AG04449 (cell line): ENCODE measurements at places on chromosomes 13 and 19.

DNA sequence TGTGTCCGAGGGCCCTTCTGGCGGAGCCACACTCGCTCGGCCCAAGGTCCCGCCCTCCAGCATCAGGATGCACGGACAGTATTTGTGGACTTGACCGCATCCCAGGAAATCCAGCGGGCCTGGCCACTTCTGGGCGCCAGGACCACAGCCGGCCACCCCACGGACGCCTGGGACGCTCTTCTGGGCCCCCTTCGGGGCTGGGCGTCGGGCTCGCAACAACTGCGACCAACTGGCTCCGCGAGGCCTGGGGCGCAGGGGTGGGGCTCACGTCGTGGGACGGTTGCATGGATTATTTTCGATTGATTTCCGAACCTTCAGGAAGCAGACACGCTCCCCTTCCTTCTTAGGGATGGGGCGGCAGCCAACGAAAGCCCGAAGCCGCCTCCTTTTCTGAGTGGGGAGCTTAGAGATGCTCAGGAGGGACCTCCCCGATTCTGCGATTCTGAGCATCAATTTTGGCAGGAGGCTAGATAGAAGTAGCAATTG is 521 bp upstream of the NUP58 start:
- DNase-seq = no peak

DNA sequence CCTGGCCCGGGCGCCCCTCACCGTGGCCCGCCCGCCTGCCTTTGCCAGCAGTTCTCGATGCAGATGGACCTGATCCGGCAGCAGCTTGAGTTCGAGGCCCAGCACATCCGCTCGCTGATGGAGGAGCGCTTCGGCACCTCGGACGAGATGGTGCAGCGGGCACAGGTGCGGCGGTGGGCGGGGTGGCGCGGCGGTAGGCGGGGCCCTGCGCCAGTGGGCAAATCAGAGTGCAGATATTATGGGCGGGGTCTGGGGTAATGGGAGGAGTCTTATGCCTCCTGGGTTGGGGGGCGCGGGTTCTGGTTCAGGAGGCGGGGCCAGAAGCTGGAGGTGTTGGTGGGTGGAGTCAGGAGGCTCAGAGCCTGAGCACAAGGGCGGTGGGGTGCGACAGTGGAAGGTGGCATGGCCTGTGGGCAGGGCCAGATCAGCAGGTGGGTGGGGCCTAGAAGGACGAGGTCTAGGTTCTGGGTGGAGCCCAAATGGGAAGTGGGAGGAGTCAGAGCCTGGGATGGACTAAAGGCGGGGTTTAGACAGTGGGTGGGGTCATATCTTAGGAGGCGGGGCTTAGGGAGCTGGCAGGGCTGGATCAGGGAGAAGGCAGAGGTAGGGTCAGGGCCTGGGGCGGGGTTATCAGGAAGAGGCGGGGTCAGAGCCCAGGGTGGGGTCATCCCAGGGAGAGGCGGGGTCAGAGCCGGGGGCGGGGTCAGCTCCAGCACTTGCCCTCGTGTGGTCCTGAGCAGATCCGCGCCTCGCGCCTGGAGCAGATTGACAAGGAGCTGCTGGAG is 5.6 kb downstream of the APC2 start:
- no peak for DNase-seq

GRCh38 chr13:41552031-41552430 is 94.7 kb downstream of the RGCC start:
- no peak for DNase-seq

DNA sequence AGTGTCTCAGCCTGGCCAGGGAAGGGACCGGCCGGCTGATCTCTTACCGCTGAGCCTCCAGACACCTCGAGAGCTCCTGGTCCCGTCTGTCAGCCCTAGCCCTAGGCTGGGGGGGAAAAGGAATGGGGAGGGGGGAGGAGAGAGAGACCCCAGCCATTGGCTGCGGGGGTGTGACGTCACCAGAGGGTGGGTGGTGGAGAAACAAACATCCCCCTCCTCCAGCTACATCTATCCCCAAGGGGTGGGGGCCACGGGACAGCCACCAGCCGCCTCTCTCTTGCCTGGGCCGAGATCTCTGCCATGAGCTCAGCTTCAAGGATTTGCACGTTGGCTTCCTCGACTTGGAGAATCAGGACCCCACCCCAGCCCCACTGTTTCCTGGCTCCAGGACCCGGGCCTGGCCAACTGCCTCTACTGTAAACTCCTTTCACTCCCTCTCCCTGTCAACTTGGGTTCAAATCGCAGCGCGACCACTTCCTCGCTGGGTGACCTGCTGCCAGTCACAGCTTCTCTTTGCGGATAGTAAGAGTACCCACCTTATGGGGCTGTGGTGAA is at the start of gene PRX:
PRX (minus strand) TSS at position 88 of the 555 bp plus-strand sequence. CDS start 5,446 bp downstream, outside the sequence.
- DNase-seq = no peak

GRCh38 chr13:32734511-32734910 is 148.3 kb downstream of the PDS5B start:
- DNase-seq = peak; percentile 34

DNA sequence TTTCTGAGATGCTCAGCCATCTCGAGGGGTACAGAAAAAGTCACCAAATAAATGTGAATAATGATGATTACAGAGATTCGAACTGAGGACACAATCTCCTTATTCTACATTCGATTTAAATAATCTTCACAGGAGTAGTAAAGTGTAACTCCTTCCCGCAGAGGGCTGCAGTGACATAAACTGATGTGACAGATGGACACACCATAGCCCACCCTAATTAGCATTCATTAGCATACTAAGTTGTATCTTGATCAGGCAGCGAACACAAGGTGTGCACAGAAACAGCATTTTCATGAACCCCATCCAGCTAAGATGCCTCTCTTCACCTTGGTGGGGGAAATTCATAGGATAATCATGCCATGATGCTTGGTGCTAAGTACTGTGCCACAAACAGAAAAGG is 83.0 kb downstream of the TNFSF11 start:
- no peak for DNase-seq

- no peak for DNase-seq
Observed at GRCh38 chr19:51125421-51126075, 842 bp downstream of the SIGLEC9 start.

DNA sequence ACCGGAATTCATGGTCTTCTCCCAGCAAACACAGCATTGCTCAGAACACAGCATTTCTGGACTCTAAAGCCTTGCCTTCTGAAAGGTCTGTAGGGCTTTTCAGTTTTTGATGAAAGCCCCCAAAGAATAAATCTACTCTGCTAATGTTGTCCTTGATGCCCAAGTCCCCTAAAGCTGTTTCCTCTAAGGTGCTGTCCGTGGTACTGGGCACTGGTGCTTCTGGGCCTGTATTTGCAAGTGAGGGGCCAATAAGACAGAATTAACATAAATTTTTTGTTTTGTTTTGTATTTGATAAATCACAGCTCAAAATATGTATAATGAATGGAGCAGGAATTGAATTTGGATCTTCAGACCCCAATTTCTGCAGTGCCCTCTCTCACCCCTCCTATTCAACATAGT is 12.1 kb upstream of the LGALS13 start:
- no peak for DNase-seq

DNA sequence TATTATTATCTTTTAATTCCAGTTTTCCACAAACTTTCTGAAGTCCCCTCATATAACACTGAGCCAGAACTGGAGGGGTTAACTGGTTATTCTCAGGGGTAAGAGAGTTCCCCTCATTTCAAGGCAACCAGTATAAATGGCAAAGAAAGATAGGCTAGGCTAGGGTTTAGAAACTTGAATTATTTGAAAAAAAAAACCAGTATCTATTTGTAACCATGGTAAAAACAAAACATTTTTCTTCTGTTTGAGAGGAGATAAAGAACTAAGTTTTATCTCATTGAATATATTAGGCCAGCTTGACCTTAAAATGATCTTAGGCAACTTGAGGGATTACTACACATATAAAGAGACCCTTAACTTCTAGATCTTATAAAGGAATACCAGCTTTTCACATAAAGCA is 19.6 kb downstream of the SUPT20H start:
- no peak for DNase-seq

DNA sequence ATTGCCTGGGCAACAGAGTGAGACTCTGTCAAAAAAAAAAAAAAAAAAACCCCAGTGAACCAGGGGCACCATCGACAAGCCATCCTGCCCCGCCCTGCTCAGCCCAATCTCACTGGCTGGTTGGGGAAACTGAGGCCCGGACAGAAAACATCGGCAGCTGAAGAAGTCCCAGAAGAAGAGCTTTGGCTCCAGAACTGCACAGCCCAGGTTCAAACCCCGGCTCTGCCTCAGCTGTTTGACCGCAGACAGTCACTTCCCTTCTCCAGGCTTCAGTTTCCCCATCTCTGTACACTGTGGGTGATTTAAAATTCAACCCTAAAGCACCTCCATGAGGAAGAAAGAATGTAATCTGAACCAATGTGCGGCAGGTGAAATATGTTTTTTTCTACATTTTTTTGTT is 9.4 kb upstream of the SEMA6B start:
- no peak for DNase-seq

DNA sequence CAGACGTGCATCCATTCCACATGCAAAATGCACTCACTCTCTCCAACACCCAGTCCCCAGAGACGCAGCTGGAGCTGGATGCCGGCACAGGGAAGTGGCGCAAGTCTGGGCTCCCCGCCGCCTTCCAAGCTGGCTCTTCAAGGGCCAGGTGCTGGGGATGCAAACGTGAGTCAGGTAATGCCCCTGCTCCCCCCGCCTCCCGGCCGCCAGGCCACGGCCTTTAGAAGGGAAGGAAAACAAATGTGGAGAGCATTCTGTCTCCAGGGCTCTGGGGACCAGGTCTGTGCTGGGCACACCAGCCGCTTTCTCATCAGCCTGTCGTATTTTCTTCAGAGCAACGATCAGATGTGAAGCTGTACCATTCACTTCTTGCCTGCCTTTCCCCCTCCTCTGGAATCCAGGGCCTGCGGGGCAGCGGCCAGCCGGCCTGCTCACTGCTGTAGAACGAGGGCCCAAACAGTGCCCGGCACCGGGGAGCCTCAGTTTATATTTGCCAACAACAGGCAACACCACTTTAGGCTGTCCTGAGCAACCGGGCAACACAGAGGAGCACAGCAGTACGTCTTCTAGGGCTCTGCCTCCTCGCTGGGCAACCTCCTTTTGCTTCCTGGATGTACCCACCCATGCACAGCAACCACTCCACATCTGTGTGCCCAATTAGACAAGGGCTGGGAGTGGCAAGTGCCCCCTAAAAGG is 3.8 kb downstream of the RAB20 start:
- DNase-seq = no peak

- DNase-seq = no peak
Observed at GRCh38 chr13:38674208-38674607, 12.7 kb upstream of the FREM2 start.

DNA sequence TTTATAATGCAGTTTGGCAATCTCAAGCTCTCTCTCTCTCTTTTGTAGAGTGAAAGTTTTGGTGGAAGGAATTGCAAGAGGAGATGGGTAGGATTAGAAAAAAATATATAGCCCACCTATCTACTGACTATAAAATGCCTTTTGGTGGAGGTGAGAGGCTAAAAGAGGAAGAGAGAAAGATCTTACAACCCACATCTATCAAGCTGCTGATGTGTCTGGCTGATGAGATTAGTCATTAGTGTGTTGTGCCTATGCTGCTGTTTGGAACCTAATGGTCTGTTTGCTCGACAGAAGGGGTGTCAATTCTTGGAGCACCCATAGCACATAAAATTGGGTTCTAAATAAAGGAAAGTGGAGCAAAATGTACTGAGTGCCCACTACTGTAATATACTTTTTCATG is 411.0 kb downstream of the HS6ST3 start:
- no peak for DNase-seq

DNA sequence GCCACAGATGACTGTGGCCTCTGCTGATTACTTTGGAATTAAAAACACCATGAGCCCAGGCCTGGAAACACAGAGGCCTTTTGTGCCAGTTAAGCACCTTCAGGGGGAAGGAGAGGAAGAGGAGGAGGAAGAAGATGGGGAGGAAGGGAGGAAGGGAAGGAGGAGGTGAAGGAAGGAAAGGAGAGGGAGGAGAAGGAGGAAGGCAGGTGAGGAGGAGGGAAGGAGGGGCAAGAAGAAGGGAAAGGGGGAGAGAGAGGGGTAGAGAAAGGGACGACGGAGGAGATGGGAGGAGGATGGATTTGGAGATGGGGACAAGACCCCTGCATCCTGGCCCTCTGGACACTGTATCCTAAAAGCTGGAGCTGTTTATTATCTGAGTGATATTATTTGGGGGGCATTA is 231.0 kb downstream of the UQCRFS1 start:
- DNase-seq = no peak

DNA sequence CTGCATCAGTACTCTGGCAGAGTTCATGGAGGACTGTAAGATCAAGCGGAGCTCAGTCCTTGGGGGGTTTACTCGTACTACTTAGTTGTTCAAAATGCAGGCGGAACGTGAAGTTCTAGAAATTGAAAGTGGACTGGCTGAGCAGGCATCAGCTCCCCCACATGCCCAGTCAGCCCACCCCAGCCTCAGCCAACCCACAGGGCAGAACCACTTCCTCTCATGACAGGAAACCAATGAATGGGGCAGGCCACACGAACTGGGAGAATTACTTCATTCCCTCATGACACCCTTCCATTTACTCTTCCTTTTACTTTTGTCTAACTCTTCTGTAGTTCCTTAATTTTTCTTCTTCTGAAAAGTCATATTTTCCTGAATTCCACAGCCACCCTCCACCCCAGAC is 71.9 kb downstream of the FLT1 start:
- no peak for DNase-seq

GRCh38 chr19:328025-328505 is 16.5 kb downstream of the MIER2 start:
- no peak for DNase-seq
